Activated CD8-positive, alpha-beta T cell treated with anti-CD3 and anti-CD28 coated beads, Interleukin-2, amount 10 ng/mL, durations not matched to agents 7 days and 5 days (primary cell): ENCODE measurements at places on chromosomes 13 and 19. TPM values are rescaled to one million over a fixed set of nuclear protein-coding genes. Genes with fewer than 3 reads are reported as not detected.

The NLRP11 gene
- total RNA-seq = not detected

- H3K27ac ChIP-seq = no peak overlapping the region
- H3K36me3 ChIP-seq = no peaks in the 10 kb centered on the region
- no peaks in the 10 kb centered on the region for H3K27me3 ChIP-seq
- no peak for DNase-seq
These were observed 11.8 kb upstream of the EDNRB start for GRCh38 chr13:77930430-77930829.

- no peak for DNase-seq
- no peak overlapping the region for H3K27ac ChIP-seq
- H3K4me3 ChIP-seq = no peak overlapping the region
- H3K36me3 ChIP-seq = no peaks in the 10 kb centered on the region
- no peaks in the 10 kb centered on the region for H3K4me1 ChIP-seq
These were observed 707.1 kb upstream of the SPRY2 start for GRCh38 chr13:81048026-81048461.

GRCh38 chr13:75675421-75675820 lies 39.3 kb downstream of the LMO7 start:
- H3K36me3 ChIP-seq = no peaks in the 10 kb centered on the region
- no peak for DNase-seq
- no peak overlapping the region for H3K4me3 ChIP-seq
- no peak overlapping the region for H3K27ac ChIP-seq
- no peaks in the 10 kb centered on the region for H3K4me1 ChIP-seq
- no peaks in the 10 kb centered on the region for H3K27me3 ChIP-seq

- no peaks in the 10 kb centered on the region for H3K27me3 ChIP-seq
- no peak for DNase-seq
- H3K36me3 ChIP-seq = no peaks in the 10 kb centered on the region
- no peak overlapping the region for H3K4me3 ChIP-seq
- H3K27ac ChIP-seq = peak overlapping the region; percentile 40
These were observed 197.5 kb downstream of the NBEA start for GRCh38 chr13:35139591-35139990.

GRCh38 chr13:107721125-107721869 lies 494.0 kb downstream of the LIG4 start:
- H3K27me3 ChIP-seq = no peaks in the 10 kb centered on the region
- no peak for DNase-seq
- no peak overlapping the region for H3K4me3 ChIP-seq
- H3K36me3 ChIP-seq = no peaks in the 10 kb centered on the region
- H3K4me1 ChIP-seq = no peaks in the 10 kb centered on the region

DNA sequence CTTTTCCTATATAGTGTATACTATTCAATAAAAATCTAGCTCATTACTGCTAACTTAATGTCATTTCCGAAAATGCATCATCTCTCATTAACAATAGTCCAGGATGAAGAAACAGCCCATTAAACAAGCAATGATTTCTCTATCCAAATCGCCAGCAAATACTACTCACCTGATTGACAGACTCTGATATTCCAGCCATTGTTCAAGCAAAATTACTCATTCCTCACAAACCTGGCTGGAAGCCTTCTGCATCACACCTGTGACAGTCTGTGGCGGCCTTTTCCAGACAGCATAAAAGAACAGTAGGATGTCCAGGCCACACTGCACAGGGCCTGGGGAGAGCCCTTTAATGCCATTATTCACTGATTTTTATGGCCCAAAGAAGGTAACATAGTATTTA lies 115.9 kb downstream of the ABCC4 start:
- H3K4me1 ChIP-seq = peaks cover 70% of the 10 kb centered on the region
- H3K27ac ChIP-seq = peak overlapping the region; percentile 89
- H3K36me3 ChIP-seq = peaks cover 23% of the 10 kb centered on the region
- no peaks in the 10 kb centered on the region for H3K27me3 ChIP-seq
- no peak for DNase-seq
- H3K4me3 ChIP-seq = peak overlapping the region; percentile 65
